ENCODE measurements at places on chromosomes 16 and 17. TPM values are rescaled to one million over a fixed set of nuclear protein-coding genes. Genes with fewer than 3 reads are reported as not detected.
A peak's percentile ranks its signal among the peaks of the same experiment; 100 is the strongest.

DNA sequence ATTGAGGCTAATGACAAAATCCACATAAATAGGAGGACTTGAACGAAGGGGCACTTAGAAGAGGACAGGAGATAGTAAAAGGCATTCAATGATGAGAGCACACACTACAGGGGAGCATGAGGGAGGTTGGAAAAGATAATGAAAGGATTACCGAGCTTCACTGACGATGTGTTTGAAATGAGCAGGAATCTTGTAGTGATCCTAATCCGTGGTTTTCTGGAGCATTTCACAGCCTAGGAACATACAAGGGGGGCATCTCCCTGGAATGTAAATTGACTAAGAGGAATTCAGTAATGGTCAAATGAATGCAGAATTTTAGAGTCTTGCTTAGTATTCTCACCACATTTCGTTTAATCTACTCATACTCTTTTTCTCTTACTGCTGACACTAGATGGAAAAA lies 5.2 kb downstream of the ATMIN start:
- DNase-seq: no peak

DNA sequence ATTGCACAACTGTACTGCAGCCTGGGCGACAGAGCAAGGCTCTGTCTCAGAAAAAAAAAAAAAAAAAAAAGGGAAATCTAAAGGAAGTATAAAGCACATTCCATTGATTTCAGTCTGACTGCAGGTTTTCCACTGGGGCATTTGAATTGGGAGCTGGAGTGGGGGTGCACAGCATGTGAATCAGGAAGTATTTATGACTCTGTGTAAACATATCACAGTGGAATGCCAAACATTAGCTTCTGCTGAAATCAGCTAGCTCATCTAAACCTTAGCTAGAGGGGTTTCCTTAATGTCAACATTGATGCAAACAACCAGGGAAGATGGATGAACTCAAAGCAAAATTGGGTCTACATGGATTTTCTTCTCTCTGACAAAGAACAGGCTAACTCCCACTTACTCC lies 641.0 kb upstream of the EEF2KMT start:
- no peak for DNase-seq

DNA sequence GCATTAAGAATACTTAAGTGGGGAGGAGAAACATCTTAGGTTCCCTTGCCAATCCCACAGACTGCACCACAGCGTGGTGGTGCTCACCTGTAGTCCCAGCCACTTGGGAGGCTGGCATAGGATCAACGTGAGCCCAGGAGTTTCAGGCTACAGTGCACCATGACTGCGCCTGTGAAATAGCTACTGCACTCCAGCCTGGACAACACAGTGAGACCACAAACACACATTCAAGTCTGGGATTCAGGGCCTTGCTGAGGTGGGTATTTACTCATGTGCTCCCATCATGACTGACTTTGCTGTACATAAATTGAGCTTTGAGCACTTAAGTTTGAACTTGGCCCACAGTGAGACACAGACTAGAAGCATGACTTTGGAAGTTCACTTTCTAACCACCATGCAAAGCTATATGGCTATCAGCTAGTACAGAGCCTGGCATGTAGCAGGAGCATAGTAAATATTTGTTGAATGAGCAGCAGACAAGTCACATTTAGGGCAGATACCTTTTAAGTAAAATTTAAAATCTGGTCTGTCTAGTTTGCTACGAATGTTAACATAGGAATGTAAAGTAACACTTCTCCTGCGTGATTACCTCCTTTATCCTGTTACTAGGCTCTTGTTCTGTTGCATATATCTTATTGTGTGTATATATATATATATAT lies 33.5 kb downstream of the CEP95 start:
- no peak for DNase-seq

- no peak for DNase-seq
Observed at GRCh38 chr16:56506941-56507340, 12.9 kb downstream of the BBS2 start.

- no peak for DNase-seq
Observed at GRCh38 chr17:27563532-27563931, 67.5 kb upstream of the LGALS9 start.

DNA sequence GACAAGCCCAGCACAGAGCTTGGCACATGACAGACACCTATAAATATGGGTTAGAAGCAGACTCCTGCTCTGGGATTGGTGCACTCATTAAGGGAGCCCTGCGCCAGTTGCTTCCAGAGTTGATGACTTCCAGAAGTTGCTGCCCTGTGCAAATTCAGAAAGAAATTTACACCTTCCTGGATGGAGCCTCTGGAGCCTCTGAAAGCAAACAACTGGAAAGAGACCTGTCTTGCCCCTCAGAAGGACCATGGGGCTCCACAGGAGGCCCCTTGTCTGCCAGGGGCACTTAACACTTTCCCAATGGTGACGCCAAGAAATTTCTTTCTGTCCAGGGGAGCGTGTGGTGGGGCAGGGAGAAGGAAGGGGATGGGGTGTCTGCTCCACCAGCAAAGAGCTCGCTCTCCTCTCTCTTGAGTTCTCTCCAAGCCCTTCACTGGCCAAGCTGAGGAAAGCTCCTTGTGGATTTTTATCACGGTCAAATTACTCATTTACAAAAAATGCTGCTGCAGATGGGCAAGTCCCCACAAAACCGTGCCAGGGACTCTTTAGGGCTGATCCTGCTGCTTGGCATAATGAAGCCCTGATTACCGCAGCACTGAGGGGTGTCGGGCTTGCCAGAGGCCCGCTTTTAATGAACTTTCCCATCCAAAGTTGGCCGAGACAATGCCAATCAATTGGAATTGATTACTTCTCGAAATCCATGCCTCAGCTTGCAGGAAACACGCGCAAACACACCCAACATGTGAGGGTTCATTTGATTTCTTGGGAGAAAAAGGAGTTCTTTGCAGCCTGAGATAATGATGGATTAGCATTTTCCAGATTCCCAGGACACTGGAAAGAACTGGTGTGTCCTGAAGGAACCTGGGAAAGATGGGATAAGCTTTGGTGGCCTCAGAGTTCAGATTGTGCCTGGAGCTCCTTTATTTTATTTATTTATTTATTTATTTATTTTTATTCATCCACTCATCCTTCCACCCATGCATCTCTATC lies 583.6 kb upstream of the CDH5 start:
- no peak for DNase-seq

- DNase-seq: peak; percentile 95
Observed at GRCh38 chr16:58249780-58250478, 44.9 kb downstream of the PRSS54 start.

GRCh38 chr16:19210280-19210924 lies 42.4 kb downstream of the SYT17 start:
- DNase-seq: peak; percentile 44

DNA sequence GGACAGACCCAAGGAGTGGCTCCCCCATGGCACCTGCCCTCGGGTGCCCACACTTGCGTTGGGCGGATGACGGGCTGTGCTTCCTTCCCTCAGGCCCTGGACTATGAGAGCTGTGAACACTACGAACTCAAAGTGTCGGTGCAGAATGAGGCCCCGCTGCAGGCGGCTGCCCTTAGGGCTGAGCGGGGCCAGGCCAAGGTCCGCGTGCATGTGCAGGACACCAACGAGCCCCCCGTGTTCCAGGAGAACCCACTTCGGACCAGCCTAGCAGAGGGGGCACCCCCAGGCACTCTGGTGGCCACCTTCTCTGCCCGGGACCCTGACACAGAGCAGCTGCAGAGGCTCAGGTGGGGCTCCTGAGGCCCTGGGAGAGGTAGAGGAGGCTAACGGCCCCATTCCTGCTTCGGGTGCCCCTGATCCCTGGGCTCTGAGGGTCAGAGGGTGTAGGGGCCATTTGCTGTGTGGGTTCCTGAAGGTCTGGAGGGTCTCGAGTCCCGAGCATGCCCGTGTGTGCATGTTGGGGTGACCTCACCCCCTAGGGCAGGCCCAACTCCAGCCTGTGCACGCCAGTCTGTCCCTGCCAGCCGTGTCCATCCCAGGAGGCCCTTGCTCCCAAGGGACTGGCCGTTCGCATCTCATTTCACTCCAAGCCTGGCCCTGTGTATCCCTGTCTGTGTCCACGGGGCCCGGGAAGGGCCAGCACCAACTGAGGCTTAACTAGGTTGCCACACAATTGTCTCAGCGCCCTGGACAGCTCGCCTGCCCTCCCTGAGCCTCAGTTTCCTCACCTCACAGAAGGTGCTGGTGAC lies 10.0 kb downstream of the SLC22A31 start:
- DNase-seq: no peak

DNA sequence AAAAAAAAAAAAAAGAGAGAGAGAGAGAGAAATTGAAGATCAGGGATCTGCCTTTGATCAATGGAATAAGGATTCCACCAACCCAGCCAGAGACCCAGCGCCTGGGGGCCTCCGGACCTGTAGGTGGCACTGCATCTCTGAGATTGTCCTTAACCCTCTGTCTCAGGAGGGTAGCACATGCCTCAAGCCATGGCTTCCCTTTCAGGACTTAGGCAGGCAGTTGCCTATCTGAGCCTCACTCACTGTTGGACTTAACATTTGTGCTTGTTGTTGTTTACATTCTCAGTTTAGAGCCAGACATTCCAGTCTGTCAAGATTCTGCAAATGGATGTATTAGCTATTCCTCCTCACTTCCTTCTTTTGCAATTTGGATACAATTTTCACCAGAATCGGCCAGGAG lies 5.1 kb upstream of the SCNN1B start:
- peak; percentile 78 for DNase-seq

- no peak for DNase-seq
Observed at GRCh38 chr16:77308163-77308561, 109.0 kb downstream of the SYCE1L start.

GRCh38 chr17:51793686-51794085 lies 364.8 kb downstream of the CA10 start:
- no peak for DNase-seq

DNA sequence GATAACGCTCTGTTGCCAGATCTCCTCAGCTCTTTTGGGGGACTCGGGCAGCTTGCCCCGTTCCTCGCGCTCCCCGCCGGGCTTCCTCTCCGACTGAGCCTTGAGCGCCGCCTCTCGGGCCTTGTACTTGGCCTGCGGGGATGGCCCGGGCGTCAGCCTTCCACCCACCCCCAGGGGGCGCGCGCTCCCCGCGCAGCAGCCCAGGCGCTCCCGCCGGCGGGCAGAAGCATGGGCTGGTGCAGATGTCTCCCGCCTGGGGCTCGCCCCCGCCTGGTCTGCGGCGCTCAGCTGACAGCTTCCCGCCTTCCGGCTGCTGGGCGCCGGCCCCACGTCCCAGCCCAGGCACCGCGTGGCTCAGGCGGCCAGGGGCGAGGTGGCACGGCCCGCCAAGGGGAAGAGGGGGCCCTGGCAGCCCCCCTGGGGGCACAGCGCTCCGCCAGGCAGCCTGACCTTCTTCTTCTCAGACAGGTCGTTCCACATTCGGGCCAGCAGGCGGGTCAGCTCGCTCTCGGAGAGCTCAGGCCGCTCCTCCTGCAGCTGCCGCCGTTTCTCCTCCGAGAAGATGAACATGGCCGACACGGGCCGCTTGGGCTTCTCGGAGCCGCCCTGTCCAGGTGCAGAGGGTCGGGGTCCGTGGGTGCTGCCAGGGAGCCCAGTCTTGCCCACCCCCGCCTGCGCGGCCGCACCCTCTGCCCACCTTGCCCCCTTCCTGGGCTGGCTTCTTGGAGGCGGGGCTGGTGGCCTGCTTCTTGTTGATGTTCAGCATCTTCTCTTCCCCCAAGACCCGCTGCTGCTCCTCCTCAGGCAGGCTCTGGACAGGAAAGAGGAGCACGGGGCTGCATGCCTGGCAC lies 8.9 kb downstream of the UBTF start:
- DNase-seq: peak; percentile 96

- no peak for DNase-seq
Observed at GRCh38 chr16:85424260-85425073, 188.7 kb upstream of the GSE1 start.

DNA sequence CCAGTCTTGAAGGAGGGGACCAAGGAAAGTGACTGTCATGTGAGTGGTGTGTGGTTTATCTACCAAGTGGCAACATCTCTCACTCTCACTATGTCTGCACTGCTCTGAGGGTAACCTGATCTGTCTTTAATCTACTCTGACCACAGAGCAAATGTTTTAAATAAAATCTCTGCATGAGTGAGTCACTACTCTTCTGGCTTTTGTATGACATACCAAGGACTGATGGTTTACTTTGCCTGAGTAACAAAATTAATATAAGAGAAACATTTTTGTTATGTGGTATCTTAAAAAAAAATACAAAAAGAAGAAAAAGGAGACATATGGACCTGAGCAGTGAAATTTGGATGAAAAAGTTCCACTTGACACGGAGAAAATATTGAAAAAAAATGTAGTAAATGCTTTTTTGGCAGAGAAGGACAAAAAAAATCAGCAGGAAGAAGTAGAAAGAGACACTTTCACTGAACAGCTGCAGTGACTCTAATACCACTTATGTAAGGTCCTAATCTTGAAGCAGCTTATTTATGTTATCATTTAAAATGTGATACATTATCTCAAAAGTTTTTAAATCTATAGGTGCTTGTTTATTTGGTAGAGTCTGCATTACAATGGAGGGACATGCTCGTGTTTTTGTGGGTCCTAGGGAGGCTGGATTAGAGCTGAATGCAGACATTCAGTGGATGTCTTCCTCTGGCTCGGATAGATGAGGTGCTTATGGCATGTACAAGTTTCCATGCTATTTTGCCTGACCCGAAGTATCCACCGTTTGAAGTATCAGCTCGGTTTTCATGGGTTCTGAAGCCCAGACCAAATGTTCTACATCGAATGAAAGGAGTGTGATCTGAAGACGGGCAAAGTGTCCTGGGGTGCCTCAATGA lies 240.7 kb downstream of the MAP2K6 start:
- DNase-seq: peak; percentile 94

DNA sequence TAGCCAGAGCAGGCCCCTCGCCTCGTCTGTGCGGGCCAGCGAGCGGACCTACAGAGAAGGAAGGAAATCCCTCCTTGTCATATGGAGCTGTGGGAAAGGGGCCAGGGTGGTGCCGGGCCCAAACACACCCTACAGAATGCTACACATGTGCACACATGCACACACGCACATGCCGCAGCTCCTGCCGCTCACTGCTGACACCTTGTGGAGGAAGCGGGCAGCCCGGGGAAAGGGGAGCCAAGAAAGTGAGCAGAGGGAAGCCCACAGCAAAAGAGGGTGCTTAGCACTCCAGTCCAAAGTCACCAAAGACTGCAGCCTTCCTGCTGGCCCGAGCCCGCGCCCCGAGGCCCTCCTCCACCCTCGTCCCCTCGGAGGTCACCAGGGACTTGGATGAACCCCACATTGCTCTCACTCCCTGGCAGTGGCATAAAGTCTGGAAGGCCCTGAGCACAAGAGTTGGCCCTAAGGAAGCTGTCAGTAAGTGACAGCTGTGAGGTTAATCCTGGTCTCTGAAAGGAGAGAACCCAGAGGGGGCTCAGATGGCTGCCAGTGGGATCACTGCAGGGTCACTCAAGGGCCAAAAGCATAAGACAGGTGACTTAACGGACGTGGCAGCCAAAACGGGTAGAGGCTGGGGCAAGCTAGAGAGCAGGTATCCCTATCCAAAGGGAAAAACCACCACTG lies 68.2 kb downstream of the MYO18A start:
- DNase-seq: peak; percentile 94

GRCh38 chr16:57352636-57353047 lies 5.9 kb upstream of the CCL22 start:
- no peak for DNase-seq

KRT12 gene
- total RNA-seq: not detected

KRT28 gene
- not detected for total RNA-seq

TBC1D3E gene
- total RNA-seq: not detected

NXPH3 gene
- not detected for total RNA-seq

NAGS gene
- total RNA-seq: 2.4 TPM

CAVIN1 gene
- not detected for total RNA-seq

SEPTIN12 gene
- not detected for total RNA-seq

TMEM235 gene
- total RNA-seq: not detected

HID1 gene
- total RNA-seq: not detected

TAF15 gene
- total RNA-seq: 90.7 TPM

CTRB1 gene
- not detected for total RNA-seq

C16orf96 gene
- total RNA-seq: not detected

TMC6 gene
- 70.7 TPM for total RNA-seq
